CD4-positive, CD25-positive, alpha-beta regulatory T cell (primary cell): ENCODE measurements at places on chromosomes 16 and 17. TPM values are rescaled to one million over a fixed set of nuclear protein-coding genes. Genes with fewer than 3 reads are reported as not detected.

The WSCD1 gene
- total RNA-seq = not detected

The CBLN1 gene
- not detected for total RNA-seq

GRCh38 chr16:56780646-56781045 lies 50.7 kb downstream of the NUP93 start:
- H3K27me3 ChIP-seq = no peaks in the 10 kb centered on the region
- peaks cover 11% of the 10 kb centered on the region for H3K4me1 ChIP-seq
- H3K36me3 ChIP-seq = no peaks in the 10 kb centered on the region
- DNase-seq = no peak
- H3K27ac ChIP-seq = no peak overlapping the region

DNA sequence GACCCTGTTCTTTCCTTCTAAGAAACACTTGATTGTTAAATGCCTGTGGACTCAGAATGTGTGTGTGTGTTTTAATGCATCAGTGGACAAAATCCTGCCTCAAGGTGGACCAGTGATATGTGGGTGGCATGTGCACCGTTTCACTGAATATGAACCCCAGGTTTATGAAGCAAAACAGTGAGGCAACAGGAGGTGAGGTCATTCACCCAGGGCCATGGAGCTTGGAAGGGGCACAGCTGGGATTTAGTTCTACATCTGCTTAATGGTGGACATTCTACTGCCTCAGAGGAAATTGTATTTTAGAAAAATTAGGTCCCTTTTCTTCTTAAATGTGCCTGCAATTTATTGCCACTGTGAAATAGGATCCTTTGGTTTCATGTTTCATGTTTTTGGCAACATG lies 549.5 kb upstream of the EEF2KMT start:
- H3K36me3 ChIP-seq = no peaks in the 10 kb centered on the region
- no peak overlapping the region for H3K4me3 ChIP-seq
- DNase-seq = no peak
- no peaks in the 10 kb centered on the region for H3K4me1 ChIP-seq
- no peaks in the 10 kb centered on the region for H3K27me3 ChIP-seq

DNA sequence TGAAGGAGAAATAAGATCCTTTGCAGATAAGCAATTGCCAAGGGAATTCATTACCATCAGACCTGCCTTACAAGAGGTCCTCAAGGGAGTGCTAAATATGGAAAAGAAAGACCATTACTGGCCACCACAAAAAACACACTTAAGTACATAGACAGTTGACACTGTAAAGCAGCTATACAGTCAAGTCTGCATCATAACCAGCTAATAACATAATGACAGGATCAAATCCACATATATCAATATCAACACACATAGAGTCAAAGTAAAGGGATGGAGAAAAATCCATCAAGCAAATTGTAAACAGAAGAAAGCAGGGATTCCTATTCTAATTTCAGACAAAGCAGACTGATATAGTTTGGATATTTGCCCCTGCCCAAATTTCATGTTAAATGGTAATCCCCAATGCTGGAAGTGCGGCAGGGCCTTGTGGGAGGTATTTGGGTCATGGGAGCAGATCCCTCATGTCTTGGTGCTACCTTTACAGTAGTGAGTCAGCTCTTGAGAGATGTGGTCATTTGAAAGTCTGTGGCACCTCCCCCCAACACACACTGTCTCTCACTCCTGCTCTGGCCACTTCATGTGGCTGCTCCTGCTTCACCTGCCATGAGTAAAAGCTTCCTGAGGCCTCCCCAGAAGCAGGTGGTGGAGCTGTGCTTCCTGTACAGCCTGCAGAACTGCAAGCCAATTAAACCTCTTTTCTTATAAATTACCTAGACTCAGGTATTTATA lies 32.8 kb downstream of the TANC2 start:
- H3K36me3 ChIP-seq = no peaks in the 10 kb centered on the region
- DNase-seq = no peak
- no peak overlapping the region for H3K4me3 ChIP-seq
- H3K27ac ChIP-seq = no peak overlapping the region
- H3K4me1 ChIP-seq = no peaks in the 10 kb centered on the region

DNA sequence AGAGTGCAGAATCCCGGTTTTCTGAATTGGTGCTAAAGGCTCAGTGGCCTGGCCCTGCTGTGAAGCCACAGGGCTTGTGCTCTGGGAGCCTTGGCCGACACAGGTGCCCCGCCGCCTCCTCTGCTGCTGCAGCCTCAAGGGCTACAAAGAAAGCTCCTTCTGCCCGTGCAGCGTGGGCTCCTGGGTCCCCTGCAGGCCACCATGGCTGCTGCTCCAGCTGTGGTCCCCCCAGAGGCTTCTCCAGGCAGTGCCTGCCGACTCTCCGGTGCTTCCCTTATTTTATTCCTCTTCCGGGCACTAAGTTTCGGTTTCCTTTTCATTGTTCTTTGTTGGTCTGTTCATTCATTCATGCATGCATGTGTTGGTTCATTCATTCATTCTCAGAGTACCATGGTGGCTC lies 53.1 kb downstream of the CMIP start:
- H3K4me1 ChIP-seq = no peaks in the 10 kb centered on the region
- H3K36me3 ChIP-seq = no peaks in the 10 kb centered on the region
- no peak overlapping the region for H3K4me3 ChIP-seq
- H3K27me3 ChIP-seq = no peaks in the 10 kb centered on the region
- no peak overlapping the region for H3K27ac ChIP-seq
- DNase-seq = no peak

DNA sequence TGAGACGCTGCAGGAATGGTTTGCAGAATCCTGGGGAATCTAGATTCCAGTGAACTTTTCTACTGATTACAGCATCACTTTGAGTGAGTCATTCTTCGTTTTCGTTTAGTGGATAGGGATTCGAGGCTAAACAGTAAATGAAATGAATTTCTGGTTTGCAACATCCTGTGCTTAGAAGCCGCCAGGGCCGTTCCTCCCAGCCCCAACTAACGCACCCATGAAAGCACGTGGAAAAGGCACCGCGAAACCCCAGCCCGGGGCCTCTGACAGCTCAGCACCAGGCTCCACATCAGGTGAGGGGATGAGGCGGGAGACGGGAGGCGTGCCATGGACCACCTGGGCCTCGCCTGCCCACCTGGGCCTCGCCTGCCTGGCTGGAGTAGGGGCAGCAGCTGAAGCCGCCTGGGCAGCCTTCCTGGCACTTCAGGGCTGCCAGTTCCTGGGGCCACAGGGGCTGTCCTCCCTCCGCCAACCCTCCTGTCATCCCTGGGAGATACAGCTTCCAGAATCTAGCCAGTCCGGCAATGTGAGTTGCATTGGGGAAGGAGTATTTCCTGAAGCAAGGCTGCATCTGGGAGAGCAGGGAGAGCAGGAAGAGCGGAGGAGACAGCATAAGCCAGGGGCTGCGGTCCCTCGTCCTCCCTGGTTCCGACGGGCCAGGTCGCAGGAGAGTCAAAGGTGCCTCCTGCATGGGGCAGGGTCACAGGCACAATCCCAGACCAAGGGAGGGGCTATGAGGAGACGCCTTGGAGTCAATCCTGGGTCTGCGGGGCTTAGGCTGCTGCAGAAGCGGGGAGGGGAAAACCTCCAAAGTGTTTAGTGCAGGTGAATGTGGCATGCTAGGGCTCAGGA lies 78.4 kb downstream of the RPH3AL start:
- H3K4me3 ChIP-seq = no peak overlapping the region
- DNase-seq = no peak
- no peaks in the 10 kb centered on the region for H3K27me3 ChIP-seq

The DLX4 gene
- not detected for total RNA-seq

DNA sequence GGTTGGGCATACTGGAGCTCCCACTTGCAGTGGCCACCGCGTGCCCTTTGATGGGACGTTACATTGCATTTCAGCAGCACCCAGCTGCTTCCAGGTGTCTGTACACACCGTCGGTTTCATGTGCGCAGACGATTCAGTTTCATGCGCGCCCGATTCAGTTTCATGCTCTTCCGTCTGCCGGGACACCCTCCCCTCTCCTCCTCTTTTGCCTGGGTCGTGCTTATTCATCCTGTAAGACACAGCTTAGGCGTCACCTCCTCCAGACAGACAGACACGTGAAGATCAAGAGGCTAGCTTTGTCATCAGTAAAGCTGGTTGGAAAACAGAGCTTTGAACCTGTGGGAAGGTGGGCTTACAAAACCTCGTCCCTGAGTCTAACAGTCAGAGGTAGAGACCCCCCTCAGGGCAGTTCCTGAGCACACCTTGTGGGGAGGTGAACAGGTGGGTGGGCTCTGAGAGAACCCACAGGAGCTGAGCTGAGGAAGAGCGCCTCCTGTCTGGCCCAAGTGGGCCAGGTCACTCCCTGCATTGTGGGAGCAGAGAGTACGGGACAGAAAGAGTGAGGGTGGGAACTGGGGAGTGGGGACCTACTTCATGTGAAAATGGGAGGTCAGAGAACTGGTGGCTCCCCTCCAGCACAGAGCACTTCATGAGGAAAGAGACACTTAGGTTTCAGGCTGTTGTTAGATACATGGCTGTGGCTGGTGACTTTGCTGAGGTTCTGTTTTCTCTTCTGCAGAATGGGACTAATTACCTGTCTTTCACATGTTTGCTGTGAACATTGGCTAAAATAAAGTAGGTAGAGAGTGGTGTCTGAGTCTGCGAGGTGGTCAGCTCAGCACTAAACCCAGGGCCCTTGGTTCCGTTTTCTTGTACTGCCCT lies 122.1 kb downstream of the SNX29 start:
- no peaks in the 10 kb centered on the region for H3K27me3 ChIP-seq
- no peak overlapping the region for H3K4me3 ChIP-seq
- peaks cover 7% of the 10 kb centered on the region for H3K4me1 ChIP-seq
- DNase-seq = no peak
- peaks cover 2% of the 10 kb centered on the region for H3K36me3 ChIP-seq

DNA sequence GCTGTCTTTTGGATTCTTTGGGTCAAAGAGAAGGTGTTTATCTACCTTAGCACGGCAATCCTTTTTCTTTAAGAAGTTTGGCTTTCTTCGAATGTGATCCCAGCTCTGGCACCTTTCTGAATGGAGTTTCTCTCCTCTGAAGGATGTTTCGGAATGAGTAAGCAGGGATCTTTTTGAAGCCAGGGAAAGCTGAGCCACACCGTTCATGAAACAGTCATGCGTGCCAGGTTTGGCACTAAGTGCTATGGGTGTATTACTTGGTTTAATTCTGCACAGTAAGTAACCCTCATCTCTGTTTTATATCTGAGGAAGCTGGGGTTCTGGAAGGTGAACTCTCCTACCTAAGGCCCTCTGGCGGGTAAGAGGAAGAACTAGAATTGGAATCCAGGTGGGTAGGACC lies 234.5 kb downstream of the NTN1 start:
- H3K36me3 ChIP-seq = no peaks in the 10 kb centered on the region
- no peak overlapping the region for H3K27ac ChIP-seq
- H3K4me3 ChIP-seq = no peak overlapping the region
- peaks cover 5% of the 10 kb centered on the region for H3K4me1 ChIP-seq

The XYLT2 gene
- 15.5 TPM for total RNA-seq

GRCh38 chr16:3513892-3514583 lies 13.2 kb downstream of the CLUAP1 start:
- H3K4me1 ChIP-seq = peaks cover 22% of the 10 kb centered on the region
- peaks cover 41% of the 10 kb centered on the region for H3K36me3 ChIP-seq
- no peak for DNase-seq
- H3K4me3 ChIP-seq = no peak overlapping the region

- no peak overlapping the region for H3K27ac ChIP-seq
- DNase-seq = no peak
- peaks cover 28% of the 10 kb centered on the region for H3K4me1 ChIP-seq
These were observed 26.4 kb downstream of the ARHGAP17 start for GRCh38 chr16:24988593-24989338.

The GRIN2A gene
- not detected for total RNA-seq

The NRN1L gene
- 2.7 TPM for total RNA-seq

DNA sequence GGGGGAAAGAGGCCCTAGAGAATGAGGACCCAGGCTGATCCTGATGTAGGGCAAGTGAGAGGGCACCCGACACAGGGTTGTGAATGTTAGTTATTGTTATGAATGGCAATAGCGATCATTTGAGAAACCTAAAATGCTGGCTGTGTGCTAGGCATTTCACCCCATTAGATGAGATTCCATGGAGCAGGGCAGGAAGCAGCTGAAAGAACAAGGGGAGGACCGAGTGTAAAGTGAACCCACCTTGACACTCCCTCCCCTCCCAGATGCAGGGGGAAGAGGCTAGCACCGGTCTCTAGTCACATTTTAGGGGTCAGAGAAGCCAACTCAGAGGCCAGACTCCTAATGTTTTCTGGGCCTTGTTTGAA lies 553 bp upstream of the CORO6 start:
- H3K27ac ChIP-seq = no peak overlapping the region
- no peaks in the 10 kb centered on the region for H3K27me3 ChIP-seq
- peaks cover 19% of the 10 kb centered on the region for H3K4me1 ChIP-seq
- no peak overlapping the region for H3K4me3 ChIP-seq
- H3K36me3 ChIP-seq = no peaks in the 10 kb centered on the region
- no peak for DNase-seq

- no peaks in the 10 kb centered on the region for H3K36me3 ChIP-seq
- H3K4me3 ChIP-seq = no peak overlapping the region
- no peak overlapping the region for H3K27ac ChIP-seq
- no peaks in the 10 kb centered on the region for H3K27me3 ChIP-seq
- DNase-seq = no peak
- no peaks in the 10 kb centered on the region for H3K4me1 ChIP-seq
These were observed 302.7 kb upstream of the PMFBP1 start for GRCh38 chr16:72474501-72475123.

DNA sequence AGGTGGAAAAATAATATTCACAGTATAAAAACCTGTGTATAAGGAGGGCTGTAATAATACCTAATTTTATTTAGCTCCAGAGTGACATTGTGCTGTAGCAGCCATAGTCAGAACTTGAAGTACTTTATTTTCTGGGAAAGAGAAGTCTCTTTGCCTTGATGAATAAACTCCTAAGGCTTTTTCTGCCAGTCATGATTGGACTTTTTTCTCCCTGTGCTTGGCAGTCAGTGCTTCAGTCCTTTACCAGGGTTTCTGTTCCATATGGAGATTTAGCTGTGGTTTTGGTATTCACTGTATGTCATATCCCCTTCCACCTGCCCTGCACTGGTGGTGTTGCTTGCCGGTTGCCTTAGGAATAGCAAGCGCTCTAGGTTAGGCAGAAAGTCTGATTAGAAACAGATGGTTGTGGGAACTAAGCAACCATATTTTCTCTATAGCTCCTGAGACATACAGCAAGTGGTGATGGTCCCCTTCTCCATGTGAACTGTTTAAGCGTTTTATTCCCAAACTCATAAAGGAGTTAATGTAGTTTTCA lies 24.7 kb downstream of the DDX42 start:
- no peak overlapping the region for H3K4me3 ChIP-seq
- no peak overlapping the region for H3K27ac ChIP-seq
- H3K27me3 ChIP-seq = no peaks in the 10 kb centered on the region

The PRSS27 gene
- 0.81 TPM for total RNA-seq

The FSCN2 gene
- total RNA-seq = 0.74 TPM

DNA sequence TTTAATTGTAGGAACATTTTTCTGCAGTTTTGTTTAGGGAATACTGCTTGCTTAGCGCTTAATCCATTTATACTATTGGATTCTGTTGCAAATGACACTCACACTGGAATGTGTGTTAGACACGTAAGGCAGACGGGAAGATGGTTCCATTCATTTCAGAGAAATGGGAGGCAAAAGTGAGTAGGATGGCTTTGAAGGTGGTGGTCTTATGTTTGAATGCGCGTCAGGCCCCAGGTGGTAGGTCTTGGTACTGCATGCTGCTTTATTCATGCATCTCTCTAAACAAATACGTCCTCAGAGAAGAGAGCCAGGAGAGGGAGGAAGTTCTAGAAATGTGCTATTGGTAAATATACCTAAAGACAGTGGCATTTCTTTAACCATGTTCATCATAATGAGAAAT lies 997.6 kb upstream of the RBFOX1 start:
- H3K27me3 ChIP-seq = no peaks in the 10 kb centered on the region
- H3K4me1 ChIP-seq = no peaks in the 10 kb centered on the region
- H3K27ac ChIP-seq = no peak overlapping the region
